Central memory CD4-positive, alpha-beta T cell (primary cell): ENCODE measurements at places on chromosomes 13 and 19.
A peak's percentile ranks its signal among the peaks of the same experiment; 100 is the strongest.

- no peak for DNase-seq
Measured at GRCh38 chr19:12705169-12705568, 8.7 kb upstream of the FBXW9 start.

DNA sequence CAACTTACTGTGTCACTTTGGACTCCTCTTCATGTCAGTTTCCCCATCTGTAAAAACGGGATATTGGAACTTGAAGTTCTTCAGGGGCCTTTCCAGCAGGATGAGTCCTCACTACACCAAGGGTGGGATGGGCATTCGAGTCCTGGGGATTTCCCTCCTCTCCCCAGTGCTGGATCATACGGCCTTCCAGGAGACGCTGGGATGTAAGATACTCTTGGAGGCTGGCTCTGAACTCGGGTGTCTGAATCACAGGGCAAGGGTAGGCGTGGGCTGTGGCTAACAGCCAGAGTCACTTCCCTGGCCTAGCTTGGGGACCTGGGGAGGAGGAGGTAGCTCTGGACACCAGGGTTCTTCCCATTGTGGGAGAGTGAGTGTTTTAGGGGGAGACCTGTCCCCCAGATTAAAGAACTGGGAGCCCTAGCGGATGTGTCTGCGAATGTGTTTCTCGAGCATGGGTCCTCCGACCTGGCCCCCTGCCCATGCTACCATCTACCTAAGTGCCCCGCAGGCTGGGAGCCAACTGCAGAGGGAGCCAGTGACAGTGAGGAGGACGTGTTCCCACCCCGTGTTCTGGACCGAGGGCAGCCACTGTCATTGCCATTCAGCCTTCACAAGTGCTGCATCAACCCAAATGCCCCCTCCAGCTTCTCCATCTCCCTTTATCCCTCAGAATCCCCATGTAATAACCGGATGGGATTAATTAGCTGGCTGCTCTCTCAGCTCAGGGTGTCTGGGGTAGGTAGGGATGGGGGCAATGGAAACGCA, 2.4 kb upstream of the CYTH2 start:
- no peak for DNase-seq

GRCh38 chr13:44951184-44951583, 38.1 kb downstream of the NUFIP1 start:
- DNase-seq = no peak

GRCh38 chr13:27170516-27171243, 931 bp downstream of the USP12 start:
- peak; percentile 22 for DNase-seq

- no peak for DNase-seq
Measured at GRCh38 chr19:52659013-52659412, 20.9 kb upstream of the ZNF83 start.

DNA sequence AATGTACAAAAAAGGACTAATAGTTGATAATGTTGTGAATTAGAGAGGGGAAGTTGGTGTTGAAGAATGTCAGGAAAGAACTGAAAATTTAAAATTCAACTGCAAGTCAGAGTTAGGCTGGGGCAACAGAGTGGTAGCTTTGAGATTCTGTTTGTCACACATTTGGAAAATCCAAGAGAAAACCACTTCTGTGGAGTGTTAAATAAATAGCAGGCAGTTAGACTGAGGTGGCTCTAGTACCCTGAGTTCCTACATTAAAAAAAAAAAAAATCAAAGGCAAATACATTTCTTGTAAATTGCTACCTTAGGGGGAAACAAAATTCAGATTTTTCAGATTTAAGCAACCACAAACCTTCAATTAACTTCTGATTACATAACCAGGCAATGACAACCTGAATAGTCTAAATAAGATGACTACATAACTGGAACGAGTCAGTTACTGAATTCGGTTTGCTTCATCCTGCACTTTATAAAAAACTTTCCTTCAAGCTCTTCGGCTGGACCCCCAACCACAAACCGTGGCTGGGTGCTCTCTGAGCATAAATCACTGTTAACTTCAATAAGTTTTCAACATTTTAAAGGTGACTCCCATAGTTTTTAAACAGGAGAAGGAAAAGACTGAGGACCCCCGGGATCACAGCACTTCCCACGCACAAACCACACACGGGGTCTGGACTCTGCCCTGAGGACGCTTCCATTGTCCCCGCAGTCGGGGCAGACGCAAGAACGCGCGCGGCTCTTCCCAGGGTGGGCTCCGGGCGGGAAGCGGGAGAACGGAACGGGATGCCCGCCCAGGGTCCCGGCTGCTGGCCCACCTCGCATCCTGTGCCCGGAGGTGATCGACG, 725 bp downstream of the ZNF682 start:
- DNase-seq = peak; percentile 3

DNA sequence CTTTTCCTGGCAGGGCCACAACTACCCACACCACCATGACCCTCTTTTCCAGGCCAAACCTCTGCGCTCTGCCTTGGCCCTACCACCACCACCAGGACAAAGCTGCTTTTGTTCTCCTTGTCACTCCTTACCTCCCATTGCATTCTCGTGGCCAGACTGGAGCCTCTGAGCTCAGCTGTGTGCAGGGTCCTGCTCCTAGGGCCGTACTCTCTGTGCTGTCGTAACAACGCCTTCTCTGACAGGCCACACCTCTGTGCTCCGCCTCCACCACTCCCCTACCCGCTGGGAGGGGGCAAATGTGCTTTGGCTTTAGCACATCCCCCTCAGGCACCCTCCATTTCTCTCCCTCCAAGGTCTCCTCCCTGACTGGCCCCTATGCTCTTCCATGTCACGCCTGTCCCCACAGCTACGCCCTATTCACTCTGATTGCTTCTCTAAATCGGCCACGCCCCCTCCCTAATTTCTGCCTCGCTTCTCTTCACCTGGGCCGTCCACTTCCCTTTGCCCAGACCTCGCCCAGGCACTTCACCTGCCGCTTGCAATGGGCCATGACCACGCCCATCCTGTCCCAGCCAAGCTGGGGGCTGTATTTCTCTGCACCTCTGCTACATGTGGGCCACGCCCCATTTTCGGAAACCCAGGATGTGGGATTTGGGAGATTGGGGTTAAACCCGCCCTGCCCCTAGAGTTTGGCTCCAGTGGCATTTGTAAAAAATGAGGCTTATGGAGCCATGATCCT, 472.3 kb downstream of the KLF12 start:
- DNase-seq = no peak

GRCh38 chr19:50628146-50628545, 11.5 kb downstream of the SYT3 start:
- DNase-seq = no peak

DNA sequence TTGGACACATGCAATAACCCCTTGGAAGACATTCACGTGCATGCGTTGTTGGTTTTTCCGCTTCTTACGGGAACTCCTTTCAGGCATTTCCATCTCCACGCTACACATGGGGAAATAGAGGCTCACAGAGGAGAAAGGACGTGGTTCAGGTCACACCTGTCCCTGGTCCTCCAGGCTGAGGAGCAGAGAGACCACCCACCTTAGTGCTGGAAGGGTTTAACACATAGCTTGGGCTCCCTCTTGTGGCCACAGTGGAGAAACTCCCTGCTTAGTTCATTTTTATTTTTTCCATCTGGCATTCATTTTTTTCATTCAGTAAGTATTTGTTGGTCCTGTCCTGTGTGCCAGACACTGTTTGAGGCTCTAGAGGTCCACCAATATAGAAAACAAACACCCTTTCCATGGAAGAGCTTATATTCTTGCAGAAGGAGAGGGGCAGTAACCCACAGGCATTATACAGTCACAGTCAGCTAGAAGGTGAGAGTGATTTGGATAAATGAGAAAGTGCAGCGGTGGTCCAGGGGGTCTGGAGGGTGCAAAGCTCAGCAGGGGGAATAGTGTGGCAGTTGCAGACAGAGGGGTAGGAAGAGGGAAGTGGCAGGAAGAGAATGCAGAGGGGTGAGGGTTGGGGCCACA, 24.2 kb upstream of the TTYH1 start:
- DNase-seq = peak; percentile 64

DNA sequence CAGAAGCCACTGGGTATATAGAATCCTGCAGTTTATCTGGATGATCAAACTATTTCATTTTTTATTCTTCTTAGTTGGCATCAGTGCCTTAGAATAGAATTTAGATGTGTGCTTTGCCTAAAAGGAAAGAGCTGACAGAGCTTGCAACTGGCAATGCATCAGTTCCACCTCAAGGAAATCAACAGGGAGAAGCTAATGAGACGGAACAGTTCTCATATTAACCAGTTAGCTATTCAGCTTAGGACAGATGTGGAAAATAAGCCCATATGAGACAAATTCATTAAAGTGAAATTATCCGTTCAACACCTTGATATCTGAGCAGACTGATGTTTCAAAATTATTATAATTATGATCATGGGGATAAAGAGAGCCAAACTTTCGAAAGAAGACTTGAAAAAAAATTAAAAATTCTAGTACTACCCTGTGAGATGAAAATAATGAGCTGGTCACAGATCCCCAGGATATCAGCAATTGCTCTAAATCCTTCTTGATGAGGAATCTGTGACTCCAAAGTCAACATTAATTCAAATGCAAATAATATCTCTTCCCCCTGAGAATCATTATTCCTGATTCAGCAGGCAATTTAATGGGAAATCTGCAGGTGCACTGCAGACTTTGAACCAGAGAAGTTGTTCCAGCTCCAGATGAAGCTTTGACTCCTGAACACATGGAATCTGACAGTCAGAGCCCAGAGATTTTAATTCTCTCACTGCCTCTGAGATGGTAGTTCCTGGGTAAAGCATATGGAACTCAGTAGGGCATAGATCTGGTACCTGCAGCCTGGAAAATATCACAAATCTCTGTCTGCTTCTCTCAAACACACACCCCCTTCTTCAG, 486.8 kb downstream of the FOXO1 start:
- no peak for DNase-seq

GRCh38 chr19:54010474-54010873, 19.0 kb downstream of the CACNG6 start:
- no peak for DNase-seq

GRCh38 chr19:13830114-13830740, 35.0 kb downstream of the ZSWIM4 start:
- no peak for DNase-seq

- DNase-seq = no peak
Measured at GRCh38 chr19:5072115-5072514, 103.2 kb downstream of the KDM4B start.

GRCh38 chr13:57326532-57326931, 159.5 kb downstream of the PRR20E start:
- no peak for DNase-seq

- peak; percentile 57 for DNase-seq
Measured at GRCh38 chr13:57629821-57630235, 1.7 kb upstream of the PCDH17 start.

- DNase-seq = no peak
Measured at GRCh38 chr13:33193428-33193974, 92.1 kb downstream of the STARD13 start.

GRCh38 chr13:45587897-45588296, 27.6 kb downstream of the ERICH6B start:
- no peak for DNase-seq

DNA sequence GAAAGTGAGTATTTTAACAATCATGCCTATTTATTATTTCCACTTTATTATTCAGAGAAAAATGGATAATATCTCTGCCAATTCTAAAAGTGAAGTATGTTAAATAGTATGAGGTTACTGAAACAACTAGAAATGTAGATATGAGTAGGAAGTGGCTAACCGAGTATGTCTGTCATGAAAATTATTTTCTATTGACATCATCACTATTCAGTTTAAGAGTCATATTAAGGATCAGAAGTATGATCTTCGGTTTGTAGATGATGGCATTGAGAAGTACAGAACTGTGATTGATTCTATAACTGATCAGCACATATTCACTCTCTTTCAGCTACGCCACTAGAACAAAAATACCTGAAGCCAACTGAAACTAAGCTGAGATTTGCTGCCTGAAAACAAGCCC, 146.4 kb upstream of the SLITRK5 start:
- DNase-seq = no peak

DNA sequence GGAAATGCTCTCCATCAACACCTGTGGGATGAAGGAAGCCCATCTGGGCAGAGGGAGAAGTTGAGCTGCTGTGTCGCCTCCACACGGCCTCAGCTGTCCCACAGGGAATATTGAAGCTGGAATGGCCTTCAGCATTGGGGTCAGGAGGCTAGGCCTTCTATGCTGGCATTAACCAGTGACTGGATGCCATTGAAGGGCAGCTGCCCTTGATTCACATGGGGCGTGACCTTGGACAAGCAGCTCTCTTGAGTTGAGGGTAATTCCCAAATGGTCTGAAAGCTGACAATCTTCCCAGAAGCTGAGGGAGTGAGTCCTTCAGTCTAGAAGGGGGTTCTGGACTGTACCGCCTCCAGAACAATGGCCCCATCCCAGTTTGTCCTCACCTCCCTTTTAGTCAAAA, 6.7 kb downstream of the BCL3 start:
- DNase-seq = no peak

- no peak for DNase-seq
Measured at GRCh38 chr13:46210362-46211083, 1.2 kb upstream of the LRRC63 start.

DNA sequence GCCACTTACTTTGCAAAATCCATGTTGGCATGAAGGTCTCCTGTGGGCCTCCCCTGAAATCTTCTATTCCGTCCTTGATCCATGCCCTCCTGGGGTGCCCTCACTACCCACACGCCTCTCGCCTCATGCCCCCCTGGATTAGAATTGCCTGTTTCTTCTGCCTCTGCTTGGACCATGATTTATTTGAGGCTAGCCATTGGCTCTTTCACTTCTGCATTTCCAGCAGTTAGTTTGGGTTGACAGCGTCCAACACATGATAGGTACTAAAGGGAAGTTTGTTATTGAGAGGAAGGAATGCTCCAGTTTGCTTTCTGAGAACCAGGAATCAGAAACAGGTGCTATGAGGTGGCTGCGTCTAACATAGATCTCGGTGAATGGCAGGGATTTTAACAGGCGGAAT, 30.5 kb upstream of the TPTE2 start:
- no peak for DNase-seq

- no peak for DNase-seq
Measured at GRCh38 chr19:43905897-43906296, 29.2 kb downstream of the ZNF45 start.

- DNase-seq = no peak
Measured at GRCh38 chr19:8638078-8638619, 7.7 kb downstream of the NFILZ start.

- DNase-seq = peak; percentile 28
Measured at GRCh38 chr13:29362849-29363604, 232.5 kb downstream of the SLC7A1 start.

- no peak for DNase-seq
Measured at GRCh38 chr13:33262997-33263396, 22.6 kb downstream of the STARD13 start.

GRCh38 chr13:33636243-33636642, 181.7 kb upstream of the RFC3 start:
- no peak for DNase-seq

GRCh38 chr19:51129716-51130115, 5.0 kb downstream of the SIGLEC9 start:
- DNase-seq = no peak

DNA sequence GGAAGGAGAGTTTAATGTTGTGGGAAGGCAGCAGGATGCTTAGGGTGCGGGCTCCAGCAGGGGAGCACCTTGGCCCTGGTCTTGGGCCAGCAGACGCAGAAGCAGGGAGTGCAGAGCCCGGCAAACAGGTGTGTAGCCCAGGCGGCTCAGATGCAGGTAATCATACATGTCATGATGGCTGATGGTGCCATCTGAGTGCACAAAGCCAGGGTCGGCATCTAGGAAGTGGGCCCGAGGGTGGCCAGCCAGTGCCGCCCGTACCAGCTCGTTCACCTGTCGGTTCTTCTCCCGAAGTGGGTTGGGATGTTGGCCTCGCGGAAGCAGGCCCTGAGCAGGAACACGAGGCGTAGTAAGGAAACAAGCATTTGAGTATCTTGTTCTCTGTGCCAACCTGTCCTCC, 4.9 kb upstream of the PRR19 start:
- no peak for DNase-seq

GRCh38 chr13:36666477-36667229, 7.2 kb upstream of the SERTM1 start:
- DNase-seq = no peak
